ENCODE measurements at places on chromosomes 1 and 21. TPM values are rescaled to one million over a fixed set of nuclear protein-coding genes. Genes with fewer than 3 reads are reported as not detected.

DNA sequence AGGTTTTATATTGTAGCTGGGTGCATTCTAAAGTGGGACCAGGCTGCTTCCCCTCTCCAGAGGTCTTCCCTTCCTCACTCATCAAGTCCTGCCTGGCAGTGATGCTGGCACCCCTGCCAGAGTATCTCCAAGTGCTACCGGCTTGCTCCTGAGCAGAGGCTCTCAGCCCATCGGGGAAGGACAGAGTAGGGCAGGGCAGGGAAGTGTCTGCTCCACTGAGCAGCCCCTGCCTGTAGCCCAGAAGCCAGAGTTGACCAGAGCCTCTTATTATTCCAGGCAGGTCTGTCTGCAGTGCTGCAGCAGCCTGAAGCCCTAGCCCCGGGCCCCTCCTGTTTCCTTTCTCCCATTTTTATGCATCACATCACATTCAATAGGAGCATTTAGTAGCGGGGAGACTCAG lies 51.1 kb downstream of the ATP2B4 start:
- no peak overlapping the region for H3K4me3 ChIP-seq
- H3K27ac ChIP-seq, result no peak overlapping the region
- H3K36me3 ChIP-seq, result peaks cover 12% of the 10 kb centered on the region
- DNase-seq, result no peak
- peaks cover 24% of the 10 kb centered on the region for H3K4me1 ChIP-seq

GRCh38 chr1:89641781-89642180 lies 8.9 kb downstream of the LRRC8C start:
- H3K27me3 ChIP-seq, result no peaks in the 10 kb centered on the region
- no peak overlapping the region for H3K4me3 ChIP-seq
- no peaks in the 10 kb centered on the region for H3K36me3 ChIP-seq
- no peak for DNase-seq
- peaks cover 16% of the 10 kb centered on the region for H3K4me1 ChIP-seq

DNA sequence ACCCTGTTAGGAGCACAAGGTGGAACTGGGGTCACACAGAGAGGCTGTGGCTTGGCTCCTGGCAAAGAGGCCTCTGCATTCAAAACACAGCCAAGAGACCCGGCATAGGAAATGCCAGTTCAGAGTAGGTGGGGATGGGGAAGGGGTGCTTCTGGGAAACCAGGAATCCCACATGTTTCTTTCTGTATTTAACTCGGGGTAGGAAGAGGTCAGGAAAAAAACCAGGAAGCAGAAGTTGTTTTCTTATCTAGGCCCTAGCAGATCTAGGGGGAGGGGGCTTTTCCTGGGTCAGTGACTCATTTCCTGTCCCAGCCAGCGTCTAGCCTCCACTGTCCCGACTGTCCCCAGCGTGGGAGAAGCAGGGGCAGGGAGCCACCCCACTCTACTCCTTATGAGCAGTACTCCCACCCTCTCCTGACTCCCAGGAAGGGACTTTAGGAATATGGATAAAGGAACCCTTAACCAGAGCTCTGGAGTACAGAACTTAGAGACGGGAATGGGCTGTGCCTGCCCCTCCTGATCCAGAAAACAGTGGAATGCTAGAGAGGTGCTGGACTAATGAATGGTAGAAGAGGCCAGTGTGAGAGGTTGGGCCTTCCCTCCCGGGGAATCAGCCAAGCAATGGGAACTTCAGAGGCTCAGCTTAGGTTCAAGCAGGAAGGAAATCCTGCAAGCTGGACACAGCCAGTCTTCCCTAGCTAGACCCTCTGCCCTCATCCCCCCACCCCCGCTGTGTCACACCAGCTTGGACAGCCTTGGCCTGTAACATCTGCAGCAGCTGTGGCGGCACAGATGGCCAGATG lies 5.7 kb downstream of the FHL3 start:
- H3K4me3 ChIP-seq, result peak overlapping the region; percentile 57
- peaks cover 66% of the 10 kb centered on the region for H3K4me1 ChIP-seq
- no peaks in the 10 kb centered on the region for H3K27me3 ChIP-seq
- H3K36me3 ChIP-seq, result peaks cover 6% of the 10 kb centered on the region
- peak; percentile 66 for DNase-seq

DNA sequence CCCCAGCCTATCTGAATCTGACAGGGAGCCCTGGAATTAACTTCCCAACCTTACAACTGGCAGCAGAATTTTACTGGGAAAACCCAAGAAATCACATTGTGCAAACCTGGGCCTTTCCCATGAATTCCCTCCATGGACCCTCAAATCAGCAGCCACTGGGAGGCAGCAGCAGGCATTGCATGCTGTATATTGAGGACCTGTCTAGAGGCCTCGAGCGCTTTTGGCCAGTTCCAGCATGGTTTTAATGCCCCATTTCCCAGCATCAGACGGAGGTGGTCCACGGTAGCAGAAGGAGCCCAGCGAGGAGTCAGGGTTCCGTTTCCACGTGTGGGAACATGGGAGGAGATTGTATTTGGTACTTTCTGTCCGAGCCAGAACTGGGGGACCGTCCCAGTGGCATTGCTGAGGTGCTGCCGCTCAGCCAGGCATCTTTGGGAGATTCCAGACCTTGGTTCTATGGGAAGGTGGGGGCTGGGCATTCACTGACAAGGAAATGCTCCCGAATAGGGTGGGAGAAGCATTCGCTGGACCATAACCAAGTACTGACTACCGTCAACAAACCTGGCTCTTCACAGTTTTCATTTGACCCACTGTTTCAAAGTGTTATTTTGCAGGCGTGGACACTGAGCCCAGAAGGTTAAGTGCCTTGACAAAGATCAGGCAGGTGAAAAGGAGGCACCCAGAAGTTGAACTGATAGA lies 15.9 kb downstream of the BMP8A start:
- H3K4me3 ChIP-seq, result no peak overlapping the region
- no peak overlapping the region for H3K27ac ChIP-seq
- 0 out of 2 replicates have a peak, but pooled peaks cover 5% of the 10 kb centered on the region for H3K27me3 ChIP-seq
- peak; percentile 18 for DNase-seq
- no peaks in the 10 kb centered on the region for H3K4me1 ChIP-seq

DNA sequence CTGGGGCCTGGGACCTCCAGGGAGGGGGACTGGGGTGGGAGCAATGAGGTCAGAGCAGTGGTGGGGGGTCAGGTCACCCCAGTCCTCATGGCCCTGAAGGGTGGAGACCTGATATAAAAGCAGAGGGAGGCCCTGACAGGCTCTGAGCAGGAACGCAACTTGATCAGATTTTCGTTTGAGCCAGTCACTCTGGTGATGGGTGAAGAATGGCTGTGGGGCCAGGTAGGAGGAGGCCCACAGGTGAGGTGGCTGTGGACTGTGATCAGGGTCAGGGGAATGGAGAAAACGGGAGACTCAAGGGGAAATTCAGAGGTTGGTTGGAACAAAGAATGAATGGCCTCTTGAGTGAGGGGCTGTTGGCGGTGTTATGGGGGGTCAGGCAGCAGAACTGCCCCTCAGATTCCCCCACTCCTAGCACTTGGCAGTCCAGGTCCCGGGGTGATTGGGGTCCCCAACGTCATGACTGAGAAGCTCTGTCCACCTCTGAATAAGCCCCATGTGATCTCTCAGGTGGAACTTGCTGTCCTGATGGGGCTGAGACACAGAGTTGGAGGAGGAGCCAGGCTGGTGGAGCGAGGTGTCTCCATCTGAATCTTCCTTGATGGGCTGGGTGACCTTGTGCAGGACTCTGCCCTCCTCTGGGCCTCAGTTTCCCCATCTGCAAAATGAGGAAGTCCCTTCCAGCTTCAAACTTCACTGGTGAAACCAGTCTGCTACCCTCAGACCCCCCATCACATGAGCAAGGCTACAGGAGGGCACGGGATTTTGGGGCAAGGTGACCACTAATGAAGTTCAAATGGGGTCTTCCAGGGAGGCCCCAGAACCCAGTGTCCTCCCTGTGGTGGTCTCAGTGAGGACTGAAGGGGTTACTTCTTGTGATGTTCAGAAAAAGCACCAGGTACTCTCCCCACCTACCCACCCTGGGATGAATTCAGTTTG lies 683.0 kb downstream of the MATN1 start:
- DNase-seq, result no peak
- no peak overlapping the region for H3K4me3 ChIP-seq
- no peak overlapping the region for H3K27ac ChIP-seq

DNA sequence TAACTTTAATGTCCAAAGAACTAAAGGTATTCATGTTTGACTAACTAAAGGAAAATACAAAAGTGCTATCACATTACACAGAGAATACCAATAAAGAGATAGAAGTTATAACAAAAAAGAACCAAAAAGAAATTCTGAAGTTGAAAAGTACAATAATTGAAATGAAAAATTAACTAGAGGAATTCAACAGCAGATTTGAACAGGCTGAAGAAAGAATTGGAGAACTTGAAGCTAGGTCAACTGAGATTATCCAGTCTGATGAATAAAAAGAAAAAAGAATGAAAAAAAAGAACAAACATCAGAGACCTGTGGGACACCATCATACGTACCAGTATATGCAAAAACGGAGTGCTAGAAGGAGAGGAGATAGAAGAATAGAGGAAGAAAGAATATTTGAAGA lies 78.5 kb downstream of the NUP210L start:
- H3K27me3 ChIP-seq, result no peaks in the 10 kb centered on the region
- H3K4me1 ChIP-seq, result no peaks in the 10 kb centered on the region
- H3K4me3 ChIP-seq, result no peak overlapping the region

GRCh38 chr1:26541816-26542711 lies 12.5 kb downstream of the RPS6KA1 start:
- H3K4me3 ChIP-seq, result no peak overlapping the region
- H3K4me1 ChIP-seq, result peaks cover 8% of the 10 kb centered on the region
- H3K27ac ChIP-seq, result no peak overlapping the region
- DNase-seq, result peak; percentile 71
- no peaks in the 10 kb centered on the region for H3K27me3 ChIP-seq
- no peaks in the 10 kb centered on the region for H3K36me3 ChIP-seq

GRCh38 chr1:93177991-93178390 lies 2.2 kb downstream of the TMED5 start:
- H3K27ac ChIP-seq, result peak overlapping the region; percentile 99
- H3K4me3 ChIP-seq, result peak overlapping the region; percentile 91
- H3K4me1 ChIP-seq, result peaks cover 22% of the 10 kb centered on the region
- peaks cover 4% of the 10 kb centered on the region for H3K36me3 ChIP-seq
- H3K27me3 ChIP-seq, result no peaks in the 10 kb centered on the region

HLX gene
- polyA plus RNA-seq, result 21.5 TPM
